ENCODE measurements at places on chromosomes 2 and 18.

DNA sequence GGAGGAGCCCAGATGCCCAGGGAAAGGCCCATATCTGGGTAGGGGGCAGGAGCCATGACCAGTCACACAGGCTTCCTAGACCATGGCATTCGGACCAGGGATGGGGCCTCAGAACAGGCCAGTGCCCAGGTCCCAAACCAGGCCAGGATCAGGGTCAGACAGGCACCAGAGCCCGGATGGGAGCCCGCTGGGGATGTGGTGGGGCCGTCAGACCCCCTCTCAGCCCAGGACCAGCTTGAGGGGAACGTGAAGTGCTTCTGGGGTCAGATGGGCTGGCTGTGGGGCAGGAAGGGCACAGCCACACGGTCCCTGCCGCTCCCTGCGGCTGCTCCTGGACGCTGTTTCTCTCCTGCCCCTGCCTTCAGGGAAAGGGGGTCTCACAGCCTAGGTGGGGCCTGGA is 39.1 kb downstream of the SNED1 start:
- DNase-seq: no peak

GRCh38 chr18:3478262-3478978 is 28.4 kb downstream of the TGIF1 start:
- no peak for DNase-seq

DNA sequence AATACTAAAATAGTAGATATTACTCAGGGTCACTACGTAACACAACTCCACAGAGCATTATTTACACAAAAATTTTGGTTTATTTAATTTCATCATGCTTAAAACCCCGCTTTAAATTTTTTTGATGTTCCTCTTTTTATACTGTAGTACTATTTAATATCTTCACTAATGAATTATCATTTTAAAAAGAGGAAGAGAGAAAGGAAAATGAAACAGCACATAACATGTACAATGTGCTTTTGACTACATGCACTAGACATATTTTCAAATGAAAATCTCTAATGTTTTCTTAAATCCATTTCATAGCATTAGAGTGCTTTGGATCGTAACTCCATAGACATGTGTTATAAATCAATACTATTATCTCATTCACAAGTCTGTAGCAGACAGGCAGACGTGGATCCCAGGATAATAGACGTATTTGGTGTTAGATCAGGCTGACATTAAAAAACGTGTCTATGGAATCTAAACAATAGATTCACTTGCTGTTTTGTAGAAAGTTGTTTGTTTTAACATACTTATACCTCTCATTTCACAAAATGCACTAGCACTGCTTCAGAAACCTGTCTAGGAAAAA is 897.0 kb downstream of the CPS1 start:
- DNase-seq: no peak

DNA sequence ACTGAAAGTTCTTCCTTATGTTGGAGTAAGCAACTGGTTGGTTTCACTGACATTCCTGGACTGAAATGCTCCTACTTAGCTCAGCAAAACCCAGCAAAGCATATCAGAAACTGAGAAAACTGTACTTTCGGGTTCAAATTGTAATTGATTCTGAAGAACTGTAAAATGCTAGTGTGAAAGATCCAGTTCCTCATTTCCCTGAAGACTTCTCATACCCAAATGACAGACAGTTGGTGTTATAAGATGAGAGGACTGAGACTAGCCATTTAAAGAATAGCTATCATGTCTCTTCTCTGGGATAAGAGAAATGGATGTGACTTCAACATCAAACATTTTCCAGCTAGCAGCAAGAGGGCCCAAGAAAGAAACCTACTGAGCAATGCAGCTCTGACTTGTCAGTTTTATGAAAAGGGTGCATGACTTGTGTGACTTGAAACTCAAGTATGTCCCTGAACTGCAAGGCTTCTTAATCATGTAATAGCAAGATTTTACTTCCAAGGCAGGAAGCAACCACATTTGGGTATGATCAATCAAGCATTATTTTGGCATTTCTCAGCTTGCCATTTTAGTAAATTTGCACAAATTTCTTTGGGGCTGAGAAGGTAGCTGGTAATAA is 420.3 kb upstream of the MMADHC start:
- no peak for DNase-seq

GRCh38 chr18:21910906-21911305 is 170.3 kb downstream of the MIB1 start:
- no peak for DNase-seq

GRCh38 chr2:197073701-197074433 is 147.4 kb upstream of the PGAP1 start:
- no peak for DNase-seq

DNA sequence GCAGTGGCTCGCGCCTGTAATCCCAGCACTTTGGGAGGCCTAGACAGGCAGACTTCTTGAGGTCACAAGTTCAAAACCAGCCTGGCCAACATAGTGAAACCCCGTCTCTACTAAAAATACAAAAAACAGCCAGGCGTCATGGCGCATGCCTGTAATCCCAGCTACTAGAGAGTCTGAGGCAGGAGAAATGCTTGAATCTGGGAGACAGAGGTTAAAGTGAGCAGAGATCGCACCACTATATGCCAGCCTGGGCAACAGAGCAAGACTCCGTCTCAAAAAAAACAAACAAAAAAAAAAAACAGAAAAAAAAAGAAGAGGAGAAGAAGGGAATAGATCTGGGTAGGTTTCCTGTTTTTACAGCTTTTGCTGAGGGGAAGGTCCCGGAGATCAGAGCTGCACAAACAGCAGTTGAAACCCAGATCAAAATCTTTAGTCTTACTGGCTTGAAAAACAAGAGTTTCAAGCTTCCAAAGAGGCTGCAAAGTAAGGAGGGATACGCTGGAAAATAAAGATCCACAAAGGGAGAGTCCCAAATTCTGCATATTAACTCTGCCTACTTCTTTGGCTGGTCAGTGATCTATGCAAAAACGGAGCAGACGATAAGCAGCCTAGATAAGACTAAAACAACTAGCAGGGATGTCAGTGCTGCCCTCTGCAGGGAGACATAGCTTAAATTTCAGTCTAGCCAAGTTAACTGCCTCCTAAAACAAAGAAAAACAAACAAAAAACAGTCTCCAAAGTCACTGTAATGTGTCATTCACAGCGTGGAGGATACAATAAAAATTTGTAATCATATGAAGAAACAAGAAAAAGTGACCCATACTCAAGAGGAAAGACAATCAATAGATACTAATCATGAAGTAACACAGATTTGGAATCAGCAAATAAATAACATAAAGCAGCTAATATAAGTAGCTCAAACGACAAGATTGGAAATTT is 74.1 kb downstream of the TLK1 start:
- no peak for DNase-seq

DNA sequence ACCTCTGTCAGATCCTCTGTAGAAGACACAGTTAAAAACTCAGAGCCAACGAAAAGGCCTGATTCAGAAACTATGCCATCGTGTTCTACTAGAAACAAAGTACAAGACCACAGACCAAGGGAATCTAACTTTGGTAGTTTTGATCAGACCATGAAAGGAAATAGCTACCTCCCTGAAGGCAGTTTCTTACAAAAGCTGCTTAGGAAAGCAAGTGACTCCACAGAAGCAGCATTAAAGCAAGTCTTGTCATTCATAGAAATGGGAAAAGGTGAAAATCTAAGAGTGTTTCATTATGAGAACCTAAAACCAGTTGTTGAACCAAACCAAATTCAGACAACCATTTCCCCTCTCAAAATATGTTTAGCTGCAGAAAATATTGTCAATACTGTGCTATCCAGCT is 58.2 kb downstream of the FSIP2 start:
- DNase-seq: no peak

DNA sequence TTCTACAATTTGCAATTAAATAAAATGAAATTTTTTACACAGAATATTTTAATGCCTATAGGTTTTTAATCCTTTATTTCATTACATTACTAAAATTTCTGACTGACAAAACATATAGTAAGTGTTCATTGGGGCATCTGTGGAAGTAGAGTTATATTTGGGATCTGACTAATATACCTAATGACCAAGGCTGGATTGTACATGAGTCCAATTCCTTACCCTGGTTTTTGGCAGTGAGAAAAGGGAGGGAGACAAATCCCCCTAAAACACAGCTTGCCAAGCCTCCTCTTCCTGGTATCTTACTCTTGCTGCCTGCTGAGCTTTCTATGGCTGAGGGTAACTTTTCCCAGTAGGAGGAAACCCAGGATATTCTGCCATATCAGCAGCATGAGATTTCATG is 149.4 kb upstream of the CDH20 start:
- DNase-seq: no peak

GRCh38 chr2:24816404-24816803 is 23.2 kb downstream of the CENPO start:
- DNase-seq: no peak

DNA sequence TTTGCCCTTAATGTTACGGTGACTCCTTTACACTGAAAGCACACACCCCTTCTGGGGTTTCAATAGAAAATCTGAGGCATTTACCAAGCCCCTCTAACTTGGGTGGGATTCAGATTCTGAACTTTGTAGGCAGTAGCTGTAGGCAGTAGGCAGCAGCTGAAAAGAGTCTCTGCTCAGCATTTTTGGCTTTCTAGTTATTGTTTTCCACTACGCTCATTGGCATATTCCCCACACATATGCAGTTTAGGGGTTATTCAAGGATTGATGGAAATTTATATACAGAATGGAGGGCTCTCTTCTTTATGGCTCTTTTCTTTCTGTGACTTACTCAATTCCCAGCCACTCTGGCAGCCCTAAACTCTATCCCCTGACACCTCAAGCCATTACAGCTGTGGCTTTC is 232.7 kb upstream of the REV1 start:
- no peak for DNase-seq

GRCh38 chr2:61969376-61969775 is 63.9 kb downstream of the COMMD1 start:
- no peak for DNase-seq

DNA sequence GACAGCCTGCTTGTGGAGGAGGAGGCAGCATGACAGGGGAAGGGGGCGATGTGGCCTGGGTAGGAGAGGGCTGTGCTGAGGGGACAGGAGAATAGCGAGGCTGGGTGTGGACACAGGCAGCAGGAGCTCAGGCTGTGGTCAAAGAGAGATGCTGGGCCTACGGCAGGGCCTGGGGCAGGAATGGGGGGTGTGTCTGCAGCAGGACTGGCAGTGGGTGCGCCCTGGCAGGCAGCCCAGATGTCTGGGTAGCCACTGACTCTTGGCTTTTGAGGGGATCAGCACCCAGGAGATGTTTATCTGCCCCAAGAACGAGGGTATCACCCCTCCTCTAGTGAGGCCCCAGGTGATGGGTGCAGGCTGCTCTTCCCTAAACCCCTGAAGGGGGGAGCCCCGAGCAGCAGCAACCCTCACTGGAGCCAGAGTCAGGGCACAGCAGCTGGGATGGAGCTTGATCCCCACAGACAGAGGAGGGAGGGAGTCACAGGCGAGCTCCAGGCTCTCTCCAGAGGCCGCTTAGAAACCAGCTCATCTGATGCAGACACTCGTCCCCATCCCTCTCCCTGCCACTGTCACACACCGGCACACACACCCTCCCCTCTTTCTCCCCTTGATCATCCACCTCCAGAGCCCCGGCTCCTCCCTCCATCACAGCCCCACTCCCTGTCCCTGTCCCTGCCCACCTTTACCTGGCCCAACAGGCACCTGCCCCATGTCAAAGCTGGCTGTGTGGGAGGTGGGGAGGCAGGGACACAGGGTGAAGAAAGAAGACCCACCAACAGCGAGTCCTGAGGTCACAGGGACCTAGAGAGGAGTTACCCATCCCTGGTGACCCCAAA is 29.8 kb upstream of the TNS1 start:
- no peak for DNase-seq

GRCh38 chr18:62558015-62558663 is 35.3 kb downstream of the ZCCHC2 start:
- DNase-seq: no peak

DNA sequence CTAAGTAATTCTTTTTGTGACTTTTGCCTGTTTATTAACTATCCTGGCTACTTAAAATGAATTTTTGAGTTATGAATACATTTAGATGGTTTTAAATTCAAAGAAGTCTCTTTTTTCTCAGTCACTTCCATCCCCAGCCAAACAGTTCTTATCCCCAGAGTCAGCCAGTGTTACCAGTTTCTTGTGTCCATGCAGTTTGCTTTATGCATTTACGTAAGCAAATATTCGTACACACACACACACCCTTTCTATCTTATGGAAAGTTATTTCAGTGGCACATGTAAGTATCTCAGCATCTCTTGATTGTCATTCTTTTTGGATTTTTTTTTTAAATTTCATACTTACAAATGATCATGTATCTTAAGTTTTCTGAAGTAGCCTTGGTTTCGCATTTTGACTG is 113.2 kb downstream of the NEDD4L start:
- DNase-seq: no peak

DNA sequence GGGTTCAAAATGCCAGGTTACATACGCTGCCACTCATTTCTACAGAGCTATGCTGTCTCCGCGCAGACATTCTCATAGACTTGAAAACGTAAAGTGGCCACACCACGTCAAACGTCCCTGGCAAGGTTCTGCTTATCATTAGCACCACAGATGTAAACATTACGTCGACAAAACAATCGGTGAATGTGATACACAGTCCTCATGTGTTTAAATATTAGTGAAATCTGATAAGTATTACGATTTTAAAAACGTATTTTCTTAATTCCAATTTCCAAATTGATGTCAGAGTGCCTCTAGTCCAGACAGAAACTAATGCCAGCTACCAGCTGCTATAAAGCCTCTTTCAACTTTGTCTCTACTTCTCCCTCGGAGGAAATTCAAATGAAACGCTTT is 1.2 kb downstream of the STK17B start:
- DNase-seq: no peak

- no peak for DNase-seq
Measured at GRCh38 chr18:5317186-5317585, 21.7 kb upstream of the ZBTB14 start.

- no peak for DNase-seq
Measured at GRCh38 chr2:180707884-180708205, 272.6 kb upstream of the UBE2E3 start.

GRCh38 chr2:133452583-133452982 is 115.7 kb downstream of the NCKAP5 start:
- DNase-seq: no peak

- DNase-seq: no peak
Measured at GRCh38 chr2:120445449-120446143, 99.7 kb downstream of the INHBB start.

- DNase-seq: no peak
Measured at GRCh38 chr18:13641551-13642439, 84.6 kb downstream of the FAM210A start.

GRCh38 chr2:83370419-83370762 is 1088.7 kb downstream of the SUCLG1 start:
- DNase-seq: no peak

DNA sequence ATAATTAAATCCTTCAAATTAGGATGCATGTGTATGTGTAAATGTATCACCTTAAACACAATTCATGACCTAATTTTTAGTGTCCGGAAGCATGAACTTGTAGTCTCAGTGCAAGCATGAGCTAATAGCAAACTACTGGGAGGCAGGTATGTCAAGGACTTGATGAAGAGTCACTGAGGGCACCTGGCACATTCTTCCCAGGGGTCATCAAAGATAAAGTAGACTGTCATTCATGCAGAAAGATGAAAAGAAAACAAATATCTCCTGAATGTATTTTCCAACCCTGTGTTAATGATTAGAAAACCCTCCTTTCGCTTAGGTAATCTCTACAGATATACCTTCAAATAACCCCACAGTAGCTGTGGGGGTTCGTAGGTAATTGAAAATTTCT is 234.9 kb downstream of the SOCS6 start:
- DNase-seq: no peak

GRCh38 chr18:54975598-54975997 is 16.3 kb upstream of the CCDC68 start:
- no peak for DNase-seq

- DNase-seq: no peak
Measured at GRCh38 chr2:233418052-233418760, 63.9 kb downstream of the DGKD start.

Measured in omental fat pad (tissue), 4 donors.